ENCODE measurements at places on chromosomes 16 and 17.

DNA sequence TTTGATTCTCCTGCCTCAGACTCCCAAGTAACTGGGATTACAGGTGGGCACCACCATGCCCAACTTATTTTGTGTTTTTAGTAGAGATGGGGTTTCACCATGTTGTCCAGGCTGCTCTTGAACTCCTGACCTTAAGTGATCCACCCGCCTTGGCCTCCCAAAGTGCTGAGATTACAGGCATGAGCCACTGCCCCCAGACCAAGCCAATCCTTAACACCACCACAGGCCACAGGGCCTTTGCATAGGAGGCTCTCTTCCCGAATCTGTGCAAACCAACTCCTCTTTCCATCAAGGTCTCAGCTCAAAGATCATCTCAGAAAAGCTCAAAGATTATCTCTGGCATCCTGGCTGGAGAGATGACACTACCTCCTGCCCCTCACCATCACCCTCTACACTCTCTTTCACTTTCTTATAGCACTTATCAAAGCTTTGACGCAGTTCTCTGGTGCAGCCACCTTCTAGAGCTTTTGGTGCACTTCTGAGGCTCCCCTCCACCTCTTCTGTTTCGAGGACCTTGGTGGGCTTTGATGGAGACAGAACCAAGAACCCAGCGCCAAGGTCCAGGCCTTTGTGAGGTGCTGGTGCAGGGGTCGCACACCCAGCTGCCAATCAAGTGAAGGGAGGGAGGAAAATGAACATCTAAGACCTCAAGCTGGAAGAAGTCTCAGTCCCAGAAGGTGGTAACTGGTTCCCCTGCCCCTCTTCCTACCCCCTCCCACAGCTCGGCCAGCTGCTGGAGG, 23.2 kb upstream of the PHB1 start:
- no peak for DNase-seq

GRCh38 chr17:19763416-19763815, 15.3 kb upstream of the ALDH3A1 start:
- no peak for DNase-seq

- DNase-seq: peak; percentile 82
Observed at GRCh38 chr16:67530013-67530939, 1.6 kb downstream of the RIPOR1 start.

- DNase-seq: peak; percentile 89
Observed at GRCh38 chr17:28552176-28552999, at the start of gene UNC119. TSS of gene UNC119 (minus strand) at chr17:28552624. CDS start at chr17:28552557, 67 bp downstream.

- DNase-seq: no peak
Observed at GRCh38 chr17:64571746-64572145, 65.0 kb downstream of the CEP95 start.

DNA sequence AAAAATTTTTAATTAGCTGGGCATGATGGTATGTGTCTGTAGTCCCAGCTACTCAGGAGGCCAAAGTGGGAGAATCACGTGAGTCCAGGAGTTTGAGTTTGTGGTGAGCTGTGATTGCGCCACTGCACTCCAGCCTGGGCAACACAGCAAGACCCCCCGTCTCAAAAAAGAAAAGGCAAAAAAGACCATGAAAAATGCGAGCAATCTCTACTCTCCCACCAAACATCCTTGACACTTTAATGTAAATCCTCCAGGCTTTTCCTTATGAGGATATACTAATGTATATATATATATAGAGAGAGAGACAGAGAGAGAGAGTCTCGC, 28.1 kb downstream of the MMP15 start:
- no peak for DNase-seq

DNA sequence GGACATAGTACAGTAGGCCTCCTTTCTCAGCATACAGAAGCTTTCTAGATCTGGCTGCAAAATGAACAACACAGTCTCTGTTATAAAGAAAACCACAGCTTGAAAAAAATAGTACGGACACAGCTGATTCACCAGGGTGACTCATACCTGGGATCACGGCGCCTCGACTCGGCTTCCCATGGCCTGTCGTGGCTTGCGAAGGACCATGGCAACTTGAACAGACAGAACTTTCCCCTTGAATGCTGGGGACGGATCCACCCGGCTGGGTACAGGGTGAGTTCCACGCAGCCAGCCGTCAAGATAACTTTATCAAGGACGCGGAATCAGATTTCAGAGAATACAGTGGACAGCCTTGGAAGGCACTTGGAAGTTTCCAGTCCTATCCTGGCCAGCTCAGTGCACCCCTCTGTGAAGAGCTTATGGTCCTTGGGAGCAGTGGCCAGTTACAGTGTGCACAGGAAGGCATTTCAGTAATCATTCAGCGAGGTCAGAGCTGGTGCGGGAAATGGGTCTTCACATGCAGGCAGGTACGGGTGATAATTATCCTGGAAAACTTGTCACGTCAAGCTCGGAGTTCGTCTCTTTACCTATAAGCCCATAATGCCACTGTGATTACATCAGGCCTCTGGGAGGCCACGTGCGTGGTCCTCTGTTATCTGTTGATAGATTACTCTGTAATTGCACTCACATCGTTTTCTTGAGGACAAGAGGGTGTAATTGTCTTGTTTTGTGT, 57.9 kb upstream of the MAF start:
- DNase-seq: no peak

DNA sequence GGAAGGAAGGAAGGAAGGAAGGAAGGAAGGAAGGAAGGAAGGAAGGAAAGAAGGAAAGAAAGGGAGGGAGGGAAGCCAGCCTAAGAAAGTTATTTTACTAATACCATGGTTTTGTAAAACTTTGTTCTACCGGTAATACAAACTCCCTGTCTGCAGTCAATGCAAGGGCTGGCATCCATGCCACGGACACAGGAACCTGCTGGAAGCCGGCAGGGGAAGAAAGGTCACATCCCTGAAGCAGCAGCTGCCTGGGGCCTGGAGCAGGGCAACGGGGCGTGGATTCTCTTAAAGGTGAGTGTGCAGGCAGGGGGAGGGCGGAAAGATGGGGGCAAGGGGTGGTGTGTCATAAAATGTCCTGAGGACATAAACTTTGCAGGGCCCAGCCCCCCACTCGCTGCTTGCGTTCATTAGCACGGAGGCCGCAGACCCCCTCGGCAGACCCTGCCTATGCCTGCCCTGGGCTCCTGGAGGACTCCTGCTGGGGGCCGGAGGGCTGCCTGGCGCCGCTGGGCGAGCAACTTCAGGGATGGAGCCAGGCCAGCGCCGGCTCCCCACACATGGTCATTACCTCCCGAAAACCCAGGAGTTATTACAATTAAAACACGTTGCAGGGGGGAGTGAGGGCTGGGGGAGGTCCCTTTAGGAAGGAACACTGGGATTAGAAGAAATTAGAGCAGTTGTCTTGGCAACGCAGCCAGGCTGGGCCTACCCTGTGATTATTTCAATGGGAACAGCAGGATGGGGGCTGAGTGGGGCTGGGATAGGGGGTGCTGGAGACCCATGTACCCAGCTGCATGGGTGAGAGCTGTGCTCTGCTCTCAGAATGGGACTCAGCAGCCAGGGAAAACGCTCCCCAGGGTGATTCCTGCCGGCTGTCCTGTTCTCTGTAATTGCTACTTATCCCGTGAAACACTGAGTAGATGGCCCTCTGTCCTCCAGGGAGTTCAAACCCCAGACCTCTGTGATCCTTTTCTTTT, 257.9 kb downstream of the SOX9 start:
- DNase-seq: no peak

GRCh38 chr17:5209396-5209795, 17.7 kb upstream of the ZNF594 start:
- DNase-seq: no peak

DNA sequence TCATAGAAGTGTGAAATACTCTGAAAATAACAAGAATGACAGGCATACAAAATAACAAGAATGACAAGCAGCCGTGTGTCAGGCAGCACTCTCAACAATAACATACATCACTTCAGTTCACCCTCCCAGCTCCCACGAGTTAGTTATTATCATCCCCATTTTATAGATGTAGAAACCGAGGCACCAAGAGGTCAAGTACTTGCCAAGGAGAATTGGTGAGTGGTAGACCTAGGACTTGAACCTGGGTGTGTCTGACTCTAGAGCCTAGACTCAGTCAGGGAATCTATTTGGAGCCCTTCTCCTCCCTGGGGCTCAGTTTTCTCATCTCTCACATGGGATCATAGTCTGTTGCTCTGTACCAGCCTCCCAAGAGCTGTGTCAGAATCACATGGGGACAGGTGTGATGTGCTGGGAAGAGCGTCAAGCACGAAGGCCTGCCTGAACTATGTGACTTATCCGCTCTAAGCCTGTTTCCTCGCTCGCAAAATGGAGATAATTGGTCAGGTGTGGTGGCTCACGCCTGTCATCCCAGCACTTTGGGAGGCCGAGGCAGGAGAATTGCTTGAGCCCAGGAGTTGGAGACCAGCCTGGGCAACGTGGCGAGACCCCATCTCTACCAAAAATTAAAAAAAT, 19.4 kb upstream of the PHOSPHO1 start:
- DNase-seq: no peak

DNA sequence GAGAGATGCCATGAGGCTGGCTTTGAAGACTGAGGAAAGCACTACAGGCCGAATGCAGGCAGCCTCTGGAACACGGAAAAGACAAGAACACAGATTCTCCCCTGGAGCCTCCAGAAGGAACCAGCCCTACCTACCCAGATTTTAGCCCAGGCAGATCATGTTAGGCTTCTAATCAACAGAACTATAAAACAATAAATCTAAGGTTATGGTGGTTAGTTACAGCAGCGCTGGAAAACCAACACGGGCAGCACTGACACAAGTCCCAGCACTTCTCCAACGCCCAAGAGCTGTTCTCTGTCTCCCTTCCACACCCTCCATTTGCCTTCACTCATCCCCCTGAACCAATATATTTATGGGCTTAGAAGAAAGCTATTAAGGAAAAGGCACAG, 7.5 kb downstream of the ANKRD11 start:
- DNase-seq: no peak

DNA sequence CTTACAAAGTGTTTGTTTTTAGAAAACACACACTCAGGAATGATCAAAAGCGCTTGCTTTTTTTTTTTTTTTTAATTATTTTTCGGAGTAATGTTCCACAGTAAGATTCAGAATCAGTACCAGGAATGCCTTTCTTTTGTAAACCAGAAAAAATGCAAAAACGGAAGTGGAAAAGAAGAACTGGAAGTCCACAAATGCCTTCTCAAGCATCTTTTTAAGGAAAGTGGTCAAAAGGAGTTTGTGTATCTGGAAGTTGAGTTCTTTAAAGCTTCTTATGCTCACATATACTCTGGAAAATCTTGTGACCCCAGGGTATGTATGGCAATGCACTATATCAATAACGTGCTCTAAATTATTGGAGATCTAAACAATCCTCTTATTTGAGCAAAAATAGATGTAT, 126.0 kb downstream of the ABCA8 start:
- DNase-seq: no peak

- DNase-seq: no peak
Observed at GRCh38 chr17:6862825-6863224, 31.3 kb upstream of the TEKT1 start.
